Smooth muscle cell of the brain vasculature (primary cell): ENCODE measurements at places on chromosomes 2 and 18.

DNA sequence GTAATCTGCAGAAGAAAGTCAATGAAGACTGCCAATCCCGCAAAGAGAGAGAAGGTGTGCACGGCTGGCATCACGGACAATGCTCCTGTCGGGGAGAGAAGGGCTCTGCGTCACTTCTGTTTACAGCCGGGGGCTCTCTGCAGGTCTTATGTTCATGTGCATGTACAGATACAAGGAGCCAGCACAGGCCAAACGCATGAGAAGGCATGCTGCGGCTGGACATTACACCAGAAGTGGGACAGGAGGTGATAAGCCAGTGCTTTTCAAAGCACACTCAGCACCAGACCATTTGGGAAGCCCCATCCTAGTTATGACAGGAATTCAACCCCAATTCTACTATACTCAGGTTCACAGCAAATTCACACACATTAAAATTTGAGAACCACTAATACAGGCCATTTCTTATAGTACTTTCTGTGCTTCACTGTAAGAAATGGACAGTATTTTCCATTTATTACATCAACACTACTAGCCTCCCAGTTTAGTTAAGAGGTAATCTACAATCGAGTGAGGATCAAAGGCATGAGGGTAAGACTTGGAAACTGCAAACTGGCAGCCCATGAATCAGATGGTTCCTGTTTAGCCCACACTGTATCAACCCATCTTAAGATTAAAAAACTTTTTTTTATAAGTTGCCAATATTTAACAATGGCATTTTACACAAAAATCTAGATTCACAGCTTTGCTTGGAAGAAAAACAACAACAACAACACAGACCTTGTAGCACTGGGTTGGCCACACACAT, 38.2 kb downstream of the RMC1 start:
- DNase-seq: no peak

- no peak for DNase-seq
Observed at GRCh38 chr18:10239103-10239502, 215.3 kb upstream of the APCDD1 start.

GRCh38 chr2:105746177-105747080, 1.7 kb downstream of the NCK2 start:
- DNase-seq: no peak

DNA sequence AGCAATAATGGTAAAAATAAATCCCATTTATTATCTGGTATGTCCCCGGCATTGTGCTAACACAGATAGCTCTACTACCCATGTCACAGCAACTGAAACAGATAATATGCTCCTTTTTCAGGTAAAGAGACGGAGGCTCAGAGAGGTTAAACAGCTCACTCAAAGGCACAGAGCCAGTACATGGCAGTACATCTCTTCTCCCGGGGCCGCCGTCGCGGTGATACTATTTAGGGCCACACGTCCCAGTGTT, 693 bp upstream of the PDK1 start:
- no peak for DNase-seq

- DNase-seq: no peak
Observed at GRCh38 chr2:188784269-188784762, 189.9 kb upstream of the COL3A1 start.

DNA sequence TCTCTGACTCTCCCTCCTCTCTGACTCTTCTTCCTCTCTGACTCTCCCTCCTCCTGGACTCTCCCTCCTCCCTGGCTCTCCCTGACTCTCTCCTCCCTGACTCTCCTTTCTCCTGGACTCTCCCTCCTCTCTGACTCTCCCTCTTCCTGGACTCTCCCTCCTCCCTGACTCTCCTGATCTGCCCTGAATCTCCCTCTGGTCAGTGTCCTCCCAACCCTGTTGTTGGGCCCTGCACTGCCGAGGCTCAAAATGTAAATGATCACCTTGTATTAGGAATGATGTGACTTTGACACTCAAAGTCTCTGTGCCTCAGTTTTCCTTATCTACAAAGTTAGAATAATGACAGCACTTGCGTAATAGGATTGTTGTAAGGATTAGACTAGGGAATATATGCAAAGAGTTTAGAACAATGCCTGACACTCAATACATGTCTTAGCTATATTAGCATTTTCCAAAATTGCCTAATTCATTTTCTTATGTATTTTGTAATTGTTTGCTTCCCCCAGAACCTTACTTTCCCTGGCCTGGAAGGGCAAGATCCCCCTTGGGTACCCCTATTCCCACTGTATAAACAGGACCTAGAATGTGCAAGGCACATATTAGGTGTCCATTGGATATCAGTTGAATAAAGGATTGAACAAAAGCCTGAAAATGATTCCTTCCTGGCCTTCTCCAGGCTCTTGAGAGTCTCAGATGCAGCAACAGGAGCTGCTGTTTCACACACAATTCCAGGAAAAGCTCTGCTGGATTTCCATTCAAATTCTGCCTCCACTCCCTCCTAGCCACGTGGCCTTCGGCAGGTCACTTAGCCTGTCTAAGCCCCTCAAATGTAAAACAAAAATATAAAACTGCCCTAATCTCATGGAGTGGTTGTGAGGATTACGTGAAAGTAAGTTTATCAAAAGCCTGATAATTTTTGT, 170.1 kb downstream of the INHBB start:
- no peak for DNase-seq

GRCh38 chr2:43302961-43303494, 76.6 kb upstream of the ZFP36L2 start:
- no peak for DNase-seq

- DNase-seq: no peak
Observed at GRCh38 chr2:105954891-105955290, 210.2 kb downstream of the NCK2 start.

DNA sequence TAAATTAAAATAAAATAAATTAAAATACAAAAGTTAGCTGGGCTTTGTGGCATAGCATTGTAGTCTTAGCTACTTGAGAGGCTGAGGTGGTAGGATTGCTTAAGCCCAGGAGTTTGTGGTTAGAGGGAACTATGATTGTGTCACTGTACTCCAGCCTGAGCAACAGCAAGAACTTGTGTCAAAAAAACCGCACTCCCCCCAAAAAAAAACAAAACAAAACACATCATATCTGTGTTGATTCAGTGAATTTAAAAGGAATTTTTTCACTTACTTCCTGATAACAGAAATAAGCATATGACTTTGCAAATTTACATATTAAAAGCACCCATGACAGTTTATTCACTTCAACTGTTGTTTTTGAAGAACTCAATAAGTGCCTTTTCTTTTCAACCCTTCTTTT, 68.1 kb upstream of the PELI1 start:
- DNase-seq: no peak

DNA sequence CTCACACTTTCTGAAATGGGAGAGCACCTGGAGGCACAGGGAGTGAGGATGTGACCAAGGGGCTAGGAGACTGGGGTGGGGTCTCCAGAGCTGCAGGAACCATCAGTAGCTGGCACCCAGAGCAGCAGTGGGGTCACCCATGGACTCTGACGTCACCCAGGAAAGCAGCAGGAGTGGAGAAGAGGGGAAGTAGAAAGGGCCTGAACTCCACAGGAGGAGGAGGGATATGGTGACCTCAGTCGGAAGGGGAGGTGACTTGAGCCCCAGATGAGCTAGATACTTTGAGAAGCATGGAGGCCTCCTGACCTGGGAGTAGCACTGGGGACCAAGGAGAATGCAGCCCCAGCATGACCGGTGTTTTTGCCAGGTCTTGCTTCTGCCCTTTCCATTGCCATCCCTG, 8.8 kb downstream of the NMUR1 start:
- DNase-seq: no peak

DNA sequence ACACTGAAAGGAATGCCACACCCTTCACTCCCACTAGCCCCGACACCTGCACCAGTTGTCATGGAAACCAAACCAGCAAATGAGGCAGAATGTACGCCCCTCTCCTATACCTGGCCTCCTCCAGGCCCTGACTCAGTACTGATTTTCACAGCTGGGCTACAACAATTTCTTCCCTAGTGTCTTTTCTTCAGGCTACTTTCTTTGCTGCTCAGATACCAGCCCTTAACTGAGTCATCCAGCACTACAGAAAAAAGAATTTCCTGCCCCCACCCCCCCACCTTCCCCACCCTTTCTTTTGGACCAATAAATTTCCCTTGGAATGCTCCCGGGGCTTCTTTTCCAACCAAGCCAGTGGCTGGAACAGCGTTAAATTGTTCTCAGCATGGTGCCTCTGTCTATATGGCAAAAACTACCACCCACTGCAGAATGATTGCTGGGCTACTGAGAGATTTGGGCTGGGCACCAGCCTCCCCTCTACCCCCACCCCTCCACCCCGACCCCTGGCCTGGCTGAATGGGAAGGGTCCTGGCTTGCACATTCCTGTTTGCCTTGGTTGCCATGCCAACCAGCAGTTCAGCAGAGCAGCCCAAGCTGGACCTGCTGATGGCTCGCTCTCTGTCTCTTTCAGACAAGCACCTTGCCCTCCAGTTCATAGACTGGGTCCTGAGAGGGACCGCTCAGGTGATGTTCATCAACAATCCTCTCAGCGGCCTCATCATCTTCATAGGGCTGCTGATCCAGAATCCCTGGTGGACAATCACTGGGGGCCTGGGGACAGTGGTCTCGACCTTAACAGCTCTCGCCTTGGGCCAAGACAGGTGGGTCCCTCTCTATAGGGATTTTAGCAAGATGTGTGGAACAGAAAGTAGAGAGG, 11.3 kb downstream of the SLC14A2 start:
- DNase-seq: no peak
